ENCODE measurements at places on chromosomes 4 and X. TPM values are rescaled to one million over a fixed set of nuclear protein-coding genes. Genes with fewer than 3 reads are reported as not detected.

MAGED4B gene
- 1.5 TPM for total RNA-seq

NR0B1 gene
- total RNA-seq: not detected

NLGN4X gene
- not detected for total RNA-seq

MAGEA3 gene
- total RNA-seq: not detected

OCRL gene
- 2.0 TPM for total RNA-seq

FAM53A gene
- 1.8 TPM for total RNA-seq

DCAF8L2 gene
- total RNA-seq: not detected

AMBN gene
- total RNA-seq: not detected

GRID2 gene
- not detected for total RNA-seq

IL15 gene
- 2.3 TPM for total RNA-seq

BRS3 gene
- total RNA-seq: not detected

BMPR1B gene
- total RNA-seq: not detected

SPARCL1 gene
- total RNA-seq: not detected

GSX2 gene
- total RNA-seq: not detected

XG gene
- not detected for total RNA-seq

RASSF6 gene
- total RNA-seq: not detected

TMEM156 gene
- 12.0 TPM for total RNA-seq

ETDB gene
- not detected for total RNA-seq

TSPAN7 gene
- total RNA-seq: 0.50 TPM

HPSE gene
- total RNA-seq: 6.0 TPM

GAGE12H gene
- total RNA-seq: not detected

PHEX gene
- 22.7 TPM for total RNA-seq

CETN2 gene
- total RNA-seq: 8.8 TPM

LUZP4 gene
- total RNA-seq: not detected

PWWP3B gene
- total RNA-seq: not detected

PRDM8 gene
- 2.8 TPM for total RNA-seq

HELT gene
- not detected for total RNA-seq

CFI gene
- not detected for total RNA-seq

SERTM2 gene
- not detected for total RNA-seq

IBSP gene
- not detected for total RNA-seq

ZNF330 gene
- 81.9 TPM for total RNA-seq

SEPSECS gene
- 13.9 TPM for total RNA-seq

TRAM1L1 gene
- total RNA-seq: not detected

GAB3 gene
- total RNA-seq: 5.0 TPM

MGAT4D gene
- not detected for total RNA-seq

FGF2 gene
- total RNA-seq: 0.13 TPM

HS6ST2 gene
- total RNA-seq: 0.14 TPM

HAND2 gene
- not detected for total RNA-seq

MSX1 gene
- 0.16 TPM for total RNA-seq

CSAG3 gene
- not detected for total RNA-seq

SMIM10L2A gene
- total RNA-seq: 0.22 TPM

GLRA3 gene
- not detected for total RNA-seq

ODAPH gene
- not detected for total RNA-seq

AREG gene
- total RNA-seq: 0.99 TPM

COL25A1 gene
- not detected for total RNA-seq

TMPRSS11F gene
- total RNA-seq: not detected

CHRDL1 gene
- not detected for total RNA-seq

NEK1 gene
- 13.6 TPM for total RNA-seq

CCNB3 gene
- 0.25 TPM for total RNA-seq

RAB28 gene
- 12.5 TPM for total RNA-seq

TRPC3 gene
- 0.13 TPM for total RNA-seq

All from activated CD8-positive, alpha-beta T cell treated with anti-CD3 and anti-CD28 coated beads for 36 hours (primary cell).